ENCODE measurements at places on chromosomes 5 and 9.

DNA sequence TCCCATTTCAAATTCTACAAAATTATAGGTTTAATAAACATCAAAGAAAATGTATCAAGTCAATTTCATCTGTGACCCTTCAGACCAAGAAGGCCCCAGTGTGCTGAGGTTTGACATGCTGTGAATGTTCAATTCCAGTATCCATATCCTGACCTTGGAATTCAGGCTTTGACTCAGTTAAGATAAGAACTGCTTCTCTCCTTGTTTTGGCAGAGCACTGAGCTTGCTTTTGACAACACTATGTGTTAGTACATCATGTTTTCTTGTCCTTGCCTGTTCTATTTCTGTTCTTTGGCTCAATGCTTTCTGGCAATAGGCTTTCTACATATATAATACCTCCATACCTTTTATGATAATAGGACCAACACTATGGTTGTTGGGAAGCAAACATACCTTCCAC is 105.6 kb downstream of the PLCXD3 start:
- DNase-seq = no peak

- DNase-seq = no peak
Observed at GRCh38 chr9:133980864-133981588, 11.1 kb downstream of the VAV2 start.

GRCh38 chr9:131056781-131057506 is 39.4 kb upstream of the AIF1L start:
- no peak for DNase-seq

- DNase-seq = no peak
Observed at GRCh38 chr5:3392306-3392939, 203.2 kb upstream of the IRX1 start.

GRCh38 chr5:127089191-127089590 is 15.9 kb upstream of the C5orf63 start:
- no peak for DNase-seq
